ENCODE measurements at places on chromosomes 13 and 19.

GRCh38 chr13:30927595-30927994, 4.9 kb upstream of the TEX26 start:
- no peak for DNase-seq

- DNase-seq, result no peak
These were observed 886 bp downstream of the CRLF1 start for GRCh38 chr19:18605546-18606280.

GRCh38 chr19:50435221-50435620, 2.5 kb downstream of the MYBPC2 start:
- no peak for DNase-seq

DNA sequence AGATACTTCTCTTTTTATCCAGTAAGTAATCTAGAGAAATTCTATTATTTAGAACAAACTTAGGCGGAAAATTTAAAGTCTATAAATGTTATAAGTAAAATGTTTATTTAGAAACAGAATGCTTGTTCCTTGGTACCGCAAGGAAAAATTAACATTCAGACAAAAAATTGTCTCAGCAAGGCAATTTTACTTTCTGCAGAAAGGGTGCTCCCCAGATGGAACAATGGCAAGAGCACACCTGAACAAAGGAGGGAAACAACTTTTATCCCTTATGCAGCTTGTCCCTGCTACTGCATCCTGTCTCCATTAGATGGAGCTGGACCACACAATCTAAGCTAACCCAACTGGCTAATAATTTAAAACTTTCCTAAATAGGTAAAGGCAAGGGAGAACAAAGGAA, 6.5 kb upstream of the ZNF708 start:
- DNase-seq, result no peak

- no peak for DNase-seq
These were observed 13.9 kb downstream of the SGTA start for GRCh38 chr19:2769218-2769617.

GRCh38 chr19:2079076-2079864, 16.9 kb downstream of the MOB3A start:
- DNase-seq, result no peak

DNA sequence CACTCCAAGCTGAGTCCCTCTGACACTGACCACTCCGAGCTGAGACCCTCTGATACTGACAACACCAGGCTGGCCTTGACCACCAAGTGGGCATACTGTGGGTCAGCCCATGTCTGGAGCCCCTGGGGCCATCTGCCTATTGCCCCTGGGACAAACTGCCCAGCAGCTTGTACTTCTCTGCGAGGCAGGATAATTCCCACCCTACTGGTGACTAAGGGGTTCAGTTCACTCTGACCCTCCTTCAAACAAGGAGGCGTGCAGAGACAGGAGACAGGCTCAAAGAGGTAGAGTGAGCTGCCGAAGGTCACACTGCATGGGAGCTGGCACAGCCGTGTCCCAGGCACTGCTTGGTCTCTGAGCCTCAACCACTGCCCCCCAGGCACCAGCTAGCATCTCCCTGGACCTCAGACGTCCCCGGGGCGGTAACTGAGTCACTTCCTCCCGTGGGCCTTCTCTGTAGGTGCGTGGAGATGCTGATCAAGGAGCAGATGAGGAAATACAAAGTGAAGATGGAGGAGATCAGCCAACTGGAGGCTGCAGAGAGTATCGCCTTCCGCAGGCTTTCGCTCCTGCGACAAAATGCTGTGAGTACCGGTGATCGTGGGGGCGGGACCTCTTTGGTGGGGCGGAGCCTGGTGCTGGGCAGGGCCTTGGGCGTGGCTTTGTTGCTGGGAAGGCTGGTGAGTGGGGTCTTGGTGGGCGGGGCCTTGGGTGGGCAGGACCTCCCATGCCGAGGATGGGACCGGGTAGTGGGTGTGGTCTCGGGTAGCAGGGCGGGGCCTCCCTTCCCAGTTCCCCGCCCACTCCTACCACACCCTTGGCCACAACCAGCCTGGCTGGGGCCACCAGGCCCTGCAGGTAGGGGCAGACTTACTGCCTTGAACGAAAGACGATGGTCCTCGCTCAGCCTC, 5.8 kb upstream of the USE1 start:
- DNase-seq, result no peak

GRCh38 chr19:44903602-44904425, 1.8 kb upstream of the APOE start:
- peak; percentile 58 for DNase-seq

DNA sequence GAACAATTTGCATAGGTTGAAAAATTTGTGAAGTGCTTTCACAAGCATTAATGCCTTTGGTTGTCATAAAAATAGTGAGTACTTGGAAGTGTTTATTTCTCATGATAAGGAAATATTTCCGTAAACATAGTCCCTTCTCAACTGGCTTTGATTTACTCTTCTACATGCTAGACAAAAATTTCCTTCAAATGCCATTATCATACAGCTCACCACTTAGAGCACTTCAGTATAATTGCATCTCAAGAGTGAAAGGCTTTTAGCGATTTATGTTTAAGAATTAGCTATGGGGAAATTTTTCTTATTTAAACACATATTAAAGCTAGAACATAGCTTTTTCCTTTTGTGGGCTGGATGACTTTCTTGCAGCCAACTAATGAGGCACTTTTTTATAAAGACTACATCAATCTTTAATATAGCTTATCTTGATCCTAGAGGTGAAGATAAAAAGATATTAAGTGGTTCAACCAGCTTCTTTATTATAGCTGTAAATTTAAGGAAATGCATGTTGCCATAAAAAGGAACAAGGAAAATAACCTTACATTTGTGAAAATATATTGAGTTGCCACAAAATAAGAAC, 656.8 kb downstream of the SLITRK6 start:
- DNase-seq, result no peak

- DNase-seq, result no peak
These were observed 5.9 kb upstream of the GDF15 start for GRCh38 chr19:18379803-18380747.

- DNase-seq, result no peak
These were observed 640.8 kb downstream of the EFNB2 start for GRCh38 chr13:105894697-105895096.

DNA sequence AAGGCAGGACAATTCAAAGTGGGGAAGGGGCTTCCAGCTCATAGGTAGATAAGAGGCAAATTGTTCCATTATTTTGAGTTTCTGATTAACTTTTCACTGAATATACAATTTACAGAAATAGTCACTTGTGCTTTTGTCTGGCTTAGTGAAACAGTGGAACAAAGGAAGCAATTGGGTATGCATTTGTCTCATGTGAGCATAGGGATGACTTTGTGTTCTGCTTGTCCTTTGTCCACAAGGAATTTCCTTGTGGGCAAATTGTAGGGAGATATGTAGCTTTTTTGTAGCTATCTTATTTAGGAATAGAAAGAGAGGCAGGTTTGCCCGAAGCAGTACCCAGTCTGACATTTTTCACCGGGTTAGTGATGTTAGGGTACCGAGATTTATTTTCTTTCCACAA, 1224.8 kb downstream of the SLITRK1 start:
- DNase-seq, result no peak

DNA sequence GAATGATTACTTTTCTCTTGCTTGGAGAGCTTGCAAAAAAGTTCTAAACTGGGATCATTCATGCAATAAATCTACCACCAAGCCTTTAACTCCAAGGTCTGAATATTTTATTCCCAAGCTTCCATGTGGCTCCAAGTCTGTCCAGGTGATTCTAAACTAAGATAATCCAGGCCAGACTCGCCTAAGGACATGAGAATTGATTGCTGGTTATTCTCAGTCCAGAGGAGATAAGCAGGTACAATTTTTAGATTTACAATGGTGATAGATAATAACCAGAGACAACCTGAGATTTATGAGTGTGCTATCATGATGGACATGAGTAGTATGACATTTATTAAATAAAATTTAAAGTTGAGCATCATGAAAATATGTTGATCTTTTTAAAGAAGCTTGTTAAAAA, 156.5 kb upstream of the SPRY2 start:
- no peak for DNase-seq

- no peak for DNase-seq
These were observed 21.6 kb upstream of the MRI1 start for GRCh38 chr19:13742756-13743155.

- no peak for DNase-seq
These were observed 748.2 kb upstream of the SLITRK1 start for GRCh38 chr13:84630476-84630875.

GRCh38 chr13:113092776-113093579, 12.6 kb upstream of the F7 start:
- no peak for DNase-seq

DNA sequence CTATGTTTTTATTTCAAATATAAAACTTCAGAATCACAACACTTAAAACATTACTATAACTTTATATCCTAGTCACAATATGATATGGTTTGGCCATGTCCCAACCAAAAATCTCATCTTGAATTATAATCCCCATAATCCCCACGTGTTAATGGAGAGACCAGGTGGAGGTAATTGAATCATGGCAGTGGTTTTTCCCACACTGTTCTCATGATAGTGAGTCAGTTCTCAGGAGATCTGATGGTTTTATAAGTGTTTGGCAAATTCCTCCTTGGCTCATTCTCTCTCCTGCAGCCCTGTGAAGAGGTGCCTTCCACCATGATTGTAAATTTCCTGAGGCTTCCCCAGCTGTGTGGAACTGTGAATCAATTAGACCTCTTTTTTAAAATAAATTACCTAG, 307.6 kb downstream of the SPRY2 start:
- no peak for DNase-seq

GRCh38 chr13:69199664-69200063, 908.0 kb upstream of the ATXN8OS start:
- DNase-seq, result no peak

- no peak for DNase-seq
These were observed 188.9 kb downstream of the KCTD12 start for GRCh38 chr13:76697288-76697687.

DNA sequence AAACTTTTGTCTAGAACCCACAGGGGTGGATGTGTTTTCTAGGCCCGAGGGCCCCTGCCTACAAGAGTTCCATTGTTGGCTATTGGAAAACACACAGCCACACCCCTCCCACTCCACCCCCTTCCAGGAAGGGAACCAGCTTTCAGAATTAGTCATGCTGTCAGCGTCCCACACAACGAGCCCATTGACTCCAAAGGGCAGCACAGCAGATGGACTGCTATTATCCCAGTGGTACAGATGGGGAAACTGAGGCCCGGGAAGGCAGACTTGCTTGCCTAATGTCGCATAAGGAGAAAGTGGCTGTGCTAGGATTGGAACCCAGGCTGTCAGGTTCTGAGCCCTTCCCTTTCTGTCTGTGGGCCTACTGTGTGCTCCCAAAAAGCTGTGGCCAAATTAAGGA, 8.1 kb upstream of the FXYD3 start:
- no peak for DNase-seq

GRCh38 chr19:49823472-49823871, 5.4 kb downstream of the MED25 start:
- no peak for DNase-seq

GRCh38 chr13:20702530-20702914, 977 bp upstream of the IL17D start:
- peak; percentile 19 for DNase-seq

DNA sequence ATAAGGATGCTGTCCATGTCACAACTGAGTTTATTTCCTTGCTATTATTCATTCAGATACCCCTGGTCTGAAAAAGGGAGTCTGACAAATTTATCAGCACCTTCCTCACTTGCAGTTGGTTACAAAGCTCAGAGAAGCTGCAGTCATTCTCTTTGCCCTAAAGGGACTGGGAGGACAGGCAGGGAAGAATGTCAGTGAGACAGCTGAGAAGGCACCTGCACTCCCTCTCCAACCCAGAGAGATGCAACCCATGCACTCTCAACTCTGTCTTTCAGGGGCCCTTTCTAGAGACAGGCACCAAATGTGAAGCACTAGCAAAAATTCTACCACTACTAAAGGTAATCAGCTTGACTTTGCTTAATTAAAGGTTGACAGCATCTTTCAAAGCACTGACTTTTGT, 83.3 kb downstream of the CRYL1 start:
- no peak for DNase-seq

GRCh38 chr13:21690955-21691354, 20.1 kb downstream of the FGF9 start:
- no peak for DNase-seq

GRCh38 chr13:67221630-67222226, 8.4 kb downstream of the PCDH9 start:
- peak; percentile 29 for DNase-seq

DNA sequence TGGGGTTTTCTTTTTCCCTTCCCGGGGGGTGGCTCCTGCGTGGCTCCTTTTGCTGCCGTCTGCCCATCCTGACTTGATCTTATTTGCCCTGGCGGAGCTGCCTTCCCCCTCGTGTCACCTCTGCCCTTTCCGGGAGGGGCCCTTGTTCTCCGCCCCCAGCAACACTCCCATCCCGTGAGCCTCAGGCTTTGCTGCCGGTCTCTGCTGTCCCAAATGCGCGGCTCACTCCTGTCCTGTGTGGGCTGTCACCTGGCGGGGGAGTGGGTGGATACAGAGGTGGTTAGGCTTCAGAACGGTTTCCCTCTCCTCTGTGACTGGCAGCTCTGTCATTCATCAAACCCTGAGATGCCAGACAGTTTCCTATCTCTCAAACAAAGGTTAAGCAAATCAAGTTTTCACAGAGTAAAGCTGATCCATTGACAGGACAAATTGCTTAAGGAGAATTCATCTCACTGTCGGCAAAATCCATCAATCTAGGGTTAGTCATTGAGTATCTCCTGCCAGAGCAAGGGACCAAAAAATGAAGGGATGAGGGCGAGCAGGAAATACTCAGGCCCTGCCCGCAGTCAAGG, 84.0 kb downstream of the ANKRD10 start:
- DNase-seq, result no peak

GRCh38 chr19:30927705-30928104, 421.5 kb downstream of the TSHZ3 start:
- DNase-seq, result no peak

GRCh38 chr13:27926644-27927434, 7.0 kb downstream of the PDX1 start:
- DNase-seq, result no peak

GRCh38 chr13:95256091-95256490, 45.2 kb downstream of the ABCC4 start:
- DNase-seq, result no peak

DNA sequence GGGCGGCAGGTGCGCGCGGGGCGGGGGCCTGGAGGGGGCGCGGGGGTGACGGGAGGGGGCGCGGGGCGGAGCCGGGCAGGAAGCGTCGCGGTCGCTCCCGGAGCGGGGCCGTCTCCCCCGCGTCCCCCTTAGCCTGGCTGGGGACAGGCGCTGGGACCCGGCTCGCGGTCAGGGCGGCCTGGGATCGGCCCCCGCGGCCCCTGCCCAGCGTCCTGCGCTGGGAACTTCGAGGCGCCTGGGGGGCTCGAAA, 74.7 kb upstream of the MCF2L start:
- no peak for DNase-seq

- no peak for DNase-seq
These were observed 193.6 kb downstream of the RAP2A start for GRCh38 chr13:97627566-97627965.

DNA sequence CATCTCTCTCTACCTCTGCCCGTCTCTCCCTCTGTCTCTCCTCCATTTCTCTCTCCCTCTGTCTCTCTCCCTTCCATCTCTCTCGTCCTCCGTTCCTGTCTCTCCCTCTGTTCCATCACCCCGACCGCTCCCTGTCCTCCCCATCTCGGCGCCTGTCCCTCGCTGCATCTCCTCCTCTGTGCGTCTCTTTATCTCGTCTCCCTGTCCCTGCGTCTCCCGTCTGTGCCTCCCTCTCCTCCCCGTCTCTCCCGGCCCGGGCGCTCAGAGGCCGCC, 4.6 kb downstream of the GRIN2D start:
- DNase-seq, result no peak

- DNase-seq, result no peak
These were observed 224.7 kb downstream of the GGACT start for GRCh38 chr13:100363874-100364273.
